ENCODE measurements at places on chromosomes 1 and 21.
A peak's percentile ranks its signal among the peaks of the same experiment; 100 is the strongest.

GRCh38 chr1:110673197-110673701 is 1.5 kb downstream of the KCNA3 start:
- DNase-seq = no peak

GRCh38 chr1:14552246-14552965 is 46.1 kb upstream of the KAZN start:
- no peak for DNase-seq

DNA sequence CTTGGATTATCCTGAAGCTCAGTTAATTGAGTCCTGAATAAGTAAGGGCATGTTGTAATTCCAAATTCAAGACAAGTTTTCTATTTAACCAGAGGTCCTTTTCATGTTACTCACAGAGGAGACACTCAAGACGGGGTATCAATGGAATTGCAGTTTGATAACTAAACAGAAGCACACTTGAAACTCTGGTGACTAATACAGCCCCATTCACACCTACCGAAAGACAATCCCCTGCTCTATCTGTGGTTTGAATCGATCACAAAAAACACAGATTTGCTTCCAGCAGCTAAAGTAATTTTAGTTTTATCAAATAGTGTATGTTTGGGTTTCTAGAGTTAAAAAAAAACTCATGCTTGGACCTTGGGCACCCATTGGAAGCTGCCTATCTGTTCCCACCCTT is 60.4 kb downstream of the TEX35 start:
- no peak for DNase-seq

DNA sequence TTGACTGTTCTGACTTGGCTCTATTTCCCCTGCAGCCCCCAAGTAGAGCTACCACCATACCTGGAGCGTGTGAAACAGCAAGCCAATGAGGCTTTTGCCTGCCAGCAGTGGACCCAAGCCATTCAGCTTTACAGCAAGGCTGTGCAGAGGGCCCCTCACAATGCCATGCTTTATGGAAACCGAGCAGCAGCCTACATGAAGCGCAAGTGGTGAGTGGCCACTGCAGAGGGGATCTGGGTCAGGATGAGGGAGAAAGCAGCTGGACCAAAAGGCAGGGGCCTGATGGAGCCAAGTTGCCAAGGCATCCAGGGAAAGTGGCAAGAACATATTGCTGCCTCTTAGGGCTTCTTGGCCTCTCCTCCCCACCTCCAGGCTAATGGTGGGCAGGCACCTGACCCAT is 24.1 kb upstream of the TMEM222 start:
- no peak for DNase-seq

DNA sequence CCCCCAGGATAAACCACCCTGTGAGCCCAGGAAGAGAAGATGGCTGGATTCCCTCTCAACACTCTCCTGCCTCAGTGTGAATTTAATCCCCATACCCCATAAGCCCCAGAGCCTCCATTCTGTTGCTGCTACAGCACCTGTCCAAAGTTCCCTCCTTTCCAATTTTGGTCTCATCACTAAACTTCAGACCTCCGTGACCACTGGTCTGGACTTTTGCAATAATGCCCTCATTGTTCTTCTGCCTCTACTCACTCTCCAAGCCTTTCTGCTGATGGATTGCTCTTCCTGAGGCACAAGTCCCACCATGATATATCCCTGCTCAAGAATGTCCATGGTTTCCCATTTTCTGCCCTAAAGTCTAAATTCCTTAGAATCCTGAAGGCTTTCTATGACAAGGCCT is 83.2 kb downstream of the CD58 start:
- no peak for DNase-seq

GRCh38 chr1:238660849-238661248 is 725.5 kb upstream of the CHRM3 start:
- DNase-seq = no peak

GRCh38 chr1:211326528-211327345 is at the start of gene TRAF5:
TRAF5 (plus strand) TSS chr1:211326833; CDS start chr1:211353240, 26,407 bp downstream.
- no peak for DNase-seq

GRCh38 chr1:211578640-211579439 is at the start of gene SLC30A1:
SLC30A1 (minus strand) TSS chr1:211579161; CDS start chr1:211578612, 549 bp downstream.
- peak; percentile 97 for DNase-seq

DNA sequence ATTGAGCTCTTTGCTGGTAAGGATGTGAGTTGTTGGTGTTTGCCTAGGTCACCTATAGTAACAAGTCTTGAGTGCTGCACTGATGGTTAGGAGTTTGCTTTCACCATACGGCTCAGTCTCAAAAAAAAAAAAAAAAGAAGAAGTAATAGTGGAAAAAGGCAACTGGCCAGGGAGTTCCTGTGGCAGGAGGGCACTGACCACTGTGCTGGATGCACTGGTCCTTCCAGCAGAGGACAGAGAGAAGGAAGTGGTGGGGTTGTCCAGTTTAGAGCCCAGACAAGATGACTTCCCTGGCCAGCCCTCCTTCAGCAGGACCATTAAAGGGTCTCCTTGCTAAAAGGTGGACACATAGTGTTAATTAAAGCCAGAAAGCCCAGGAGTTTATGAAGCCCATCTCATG is 11.9 kb upstream of the PTCH2 start:
- no peak for DNase-seq

GRCh38 chr1:115755456-115756370 is 12.8 kb downstream of the CASQ2 start:
- no peak for DNase-seq

GRCh38 chr1:35808450-35809113 is 766 bp downstream of the AGO4 start:
- no peak for DNase-seq

GRCh38 chr1:202145068-202145743 is 669 bp upstream of the ARL8A start:
- DNase-seq = no peak

- DNase-seq = no peak
These were observed 14.3 kb downstream of the SLC2A1 start for GRCh38 chr1:42944246-42944928.

DNA sequence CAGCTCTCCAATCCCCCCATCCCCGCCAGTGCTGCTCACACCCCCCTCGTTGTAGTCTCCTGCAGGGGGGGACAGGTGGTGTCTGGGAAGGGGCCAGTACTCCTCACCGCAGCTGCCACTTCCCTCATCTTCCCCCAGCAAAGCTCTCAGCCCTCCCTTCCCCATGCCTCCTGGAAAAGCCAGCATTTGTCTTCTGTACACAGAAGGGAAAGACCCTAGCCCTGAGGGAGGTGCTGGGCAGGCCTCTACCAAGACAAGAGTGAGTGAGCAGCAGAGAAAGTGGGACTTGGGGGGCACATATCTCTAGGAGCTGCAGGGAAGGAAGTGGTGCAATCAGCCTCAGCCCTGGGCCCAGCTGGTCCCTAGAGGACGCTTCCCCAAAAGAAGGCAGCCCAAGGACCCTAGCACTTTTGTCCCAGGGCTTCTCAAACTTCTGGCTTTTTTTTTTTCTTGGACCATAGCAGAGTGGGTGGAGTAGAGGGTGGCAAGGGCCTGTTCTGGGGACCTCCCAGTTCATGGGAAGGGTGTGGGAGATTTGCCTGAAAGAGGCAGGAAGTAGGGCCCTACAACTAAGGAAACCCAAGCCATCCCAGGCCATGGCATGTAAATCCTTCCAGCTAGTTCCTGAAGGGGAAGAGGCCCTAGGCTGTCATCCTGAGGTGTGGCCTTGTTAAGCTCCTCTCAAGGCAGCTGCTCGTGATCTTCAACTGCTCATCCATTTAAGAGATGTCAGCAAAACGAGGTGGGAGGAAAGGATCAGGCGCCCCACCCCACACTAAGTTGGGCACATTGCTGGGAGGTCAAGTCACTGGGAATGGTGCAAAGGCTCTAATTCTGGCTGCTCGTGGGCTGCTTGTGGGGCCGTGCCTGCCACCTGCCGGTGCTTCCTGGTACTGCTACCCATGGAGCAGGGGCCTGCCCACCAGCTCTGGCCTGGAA is 12.6 kb downstream of the ZC3H12A start:
- DNase-seq = no peak

DNA sequence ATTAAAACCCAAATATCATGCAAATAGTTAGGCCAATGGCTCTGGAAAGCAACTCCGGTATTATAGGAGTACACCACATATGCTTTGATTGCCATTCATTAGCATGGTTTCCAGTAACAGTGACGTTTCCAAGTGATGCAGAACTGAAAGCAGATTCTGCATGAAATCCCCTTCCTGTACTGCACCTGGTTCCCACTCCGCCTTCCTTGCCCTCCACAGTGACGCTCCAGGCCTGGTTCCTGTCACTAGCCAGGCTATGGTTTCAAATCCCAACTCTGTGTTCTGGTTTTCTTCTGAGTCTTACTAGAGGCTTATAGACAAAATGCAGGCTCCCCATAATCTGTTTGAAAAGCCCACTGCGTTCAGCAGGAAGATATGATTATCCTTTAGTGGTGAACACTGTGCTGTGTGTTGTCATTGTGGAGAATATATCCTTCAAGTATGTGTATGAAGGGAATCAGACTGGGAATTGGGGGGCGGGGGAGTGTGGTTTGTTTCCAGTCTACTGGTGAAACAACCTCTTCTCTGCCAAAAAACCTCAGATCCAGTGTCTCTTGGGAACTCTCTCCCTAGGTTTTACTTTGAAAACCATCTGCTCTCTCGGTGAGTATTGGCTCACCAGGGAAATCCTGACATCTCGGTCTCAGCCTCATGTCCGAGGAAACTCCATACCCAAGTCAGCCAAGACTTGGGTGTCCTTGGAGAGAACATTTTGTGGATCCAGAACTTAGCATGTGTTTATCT is 78.7 kb downstream of the TYW3 start:
- DNase-seq = no peak

DNA sequence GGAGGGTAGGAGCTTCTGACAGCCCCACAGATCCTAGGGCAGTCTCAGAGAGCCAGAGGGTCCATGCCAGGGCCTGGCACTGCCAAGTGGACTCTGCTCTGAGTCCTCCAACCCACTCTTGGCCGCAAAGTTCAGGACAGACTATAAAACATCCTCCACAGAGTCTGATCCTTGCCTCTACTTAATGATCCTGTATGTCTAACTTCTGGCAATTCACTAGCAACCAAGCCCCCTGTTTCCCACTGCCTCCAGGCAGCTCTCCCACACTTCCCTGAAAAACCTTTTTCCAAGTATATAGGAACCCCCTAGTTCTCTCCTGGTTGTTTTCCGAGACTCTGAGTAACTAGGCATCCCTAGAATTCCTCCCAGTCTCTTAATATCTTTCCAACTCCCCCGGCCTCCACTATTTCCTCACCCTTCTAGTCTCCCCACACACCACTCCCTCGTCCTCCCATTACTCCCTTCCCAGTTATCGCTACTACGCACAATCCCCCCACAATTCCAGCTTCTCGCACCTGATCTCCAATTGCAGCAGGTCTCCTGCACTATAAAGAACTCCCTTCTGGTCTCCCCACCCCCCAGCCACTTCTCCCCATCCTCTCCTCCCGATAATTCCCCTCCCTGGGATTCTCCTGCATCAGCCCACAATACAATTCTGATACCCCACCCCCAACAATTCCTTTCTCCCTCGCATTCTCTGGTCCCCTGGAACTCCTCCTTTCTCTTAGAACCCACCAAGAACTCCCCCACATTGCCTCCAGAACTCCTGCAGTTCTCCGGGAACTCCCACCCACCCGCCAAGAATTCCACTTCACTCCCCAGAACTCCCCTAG is 574 bp downstream of the IGSF9 start:
- no peak for DNase-seq

- no peak for DNase-seq
These were observed 26.0 kb downstream of the VAMP4 start for GRCh38 chr1:171715813-171716251.

DNA sequence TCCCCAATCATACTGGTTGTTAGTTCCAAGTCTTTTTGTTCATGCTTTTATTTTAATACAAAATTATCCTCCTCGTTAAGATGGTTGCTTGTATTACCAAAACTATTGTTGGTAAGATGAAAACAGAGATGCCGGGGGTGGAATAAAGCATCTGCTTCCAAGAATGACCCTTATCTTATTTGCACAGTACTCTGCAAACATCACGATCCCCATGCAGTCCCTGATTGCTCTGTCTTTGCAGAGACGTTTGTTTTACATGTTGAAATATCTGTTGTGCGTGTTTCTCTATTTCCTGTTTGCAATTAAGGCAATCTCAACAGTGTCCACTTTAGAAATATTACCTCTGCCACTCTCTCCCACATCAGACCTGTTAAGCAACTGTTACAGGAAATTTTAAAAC is 141.3 kb upstream of the NCAM2 start:
- DNase-seq = no peak

DNA sequence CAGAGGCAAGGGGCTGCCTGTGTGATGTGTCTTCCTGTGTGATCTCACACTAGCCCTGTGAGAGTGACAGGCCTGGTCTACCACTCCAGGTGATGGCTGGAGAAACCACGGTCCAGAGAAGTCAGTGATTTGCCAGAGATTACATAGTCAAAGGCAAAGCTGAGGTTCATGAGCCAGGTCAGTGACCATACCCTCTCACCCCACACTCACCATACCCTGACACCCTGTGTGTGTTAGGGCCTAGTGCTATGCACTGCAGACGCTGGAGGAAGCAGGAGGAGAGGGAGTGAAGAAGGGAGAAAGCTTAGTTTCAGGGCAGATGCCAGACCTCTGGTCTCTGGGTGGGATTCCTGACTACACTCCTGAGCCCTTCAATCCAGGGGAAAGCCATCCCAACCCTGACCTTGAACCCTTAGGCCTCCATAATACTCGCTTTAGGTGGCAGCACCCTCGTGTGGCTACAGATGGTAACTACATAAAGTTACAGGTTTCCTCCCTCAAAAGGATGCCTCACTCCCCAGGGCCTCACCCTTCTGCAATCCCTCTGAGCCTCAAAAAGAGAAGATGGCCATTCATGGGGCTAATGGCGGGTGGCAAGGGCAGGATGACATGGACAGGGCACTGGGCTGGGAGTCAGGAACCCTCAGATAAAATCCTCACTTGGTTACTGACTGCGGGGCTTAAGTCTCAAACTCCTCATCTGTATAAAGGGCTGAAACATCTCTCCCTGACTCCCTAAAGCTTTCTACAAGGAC is 20.8 kb upstream of the SDC3 start:
- DNase-seq = no peak

GRCh38 chr1:225933072-225933471 is 7.9 kb downstream of the LEFTY2 start:
- peak; percentile 21 for DNase-seq

GRCh38 chr1:183304440-183305107 is 113.6 kb downstream of the NMNAT2 start:
- DNase-seq = no peak

DNA sequence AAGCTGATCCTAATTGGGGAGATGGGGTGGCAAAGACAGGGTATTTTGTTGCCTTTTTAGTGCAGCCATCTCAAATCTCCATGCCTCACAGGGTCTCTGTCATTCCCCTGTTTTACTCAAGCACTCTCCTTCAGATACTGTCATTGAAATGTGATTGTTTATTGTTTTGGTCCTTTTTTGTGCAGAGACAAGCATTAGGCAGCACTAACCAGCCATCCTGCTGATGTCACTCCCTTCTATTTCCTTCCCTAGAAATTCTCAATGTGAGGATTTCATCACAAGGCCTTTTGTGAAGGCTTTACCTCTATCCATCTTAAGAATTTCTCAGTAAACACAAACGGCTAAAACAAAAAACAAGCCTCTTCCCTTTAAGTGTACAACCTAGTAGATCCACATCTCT is 34.7 kb downstream of the OR10J5 start:
- DNase-seq = no peak

DNA sequence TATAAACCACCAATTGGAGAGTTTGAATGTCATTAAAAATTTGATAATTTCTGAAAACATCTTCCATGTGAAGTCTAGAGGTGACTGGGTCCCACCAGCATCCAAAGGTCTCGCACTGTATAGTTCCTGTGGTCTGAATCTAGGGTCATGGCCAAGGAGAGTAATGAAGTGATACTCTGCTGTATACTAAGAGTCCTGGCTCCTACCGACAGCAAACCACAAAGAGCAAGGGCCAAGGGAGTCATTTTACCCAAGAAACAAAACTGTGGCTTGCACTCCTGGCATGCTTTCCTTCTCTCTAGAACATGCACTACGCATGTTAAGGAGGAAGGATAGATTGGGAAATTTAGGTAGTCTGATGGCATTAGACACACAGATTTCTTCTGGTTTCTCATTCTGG is 115.6 kb downstream of the BRINP2 start:
- DNase-seq = peak; percentile 8
